ENCODE measurements at places on chromosomes 5 and 9.

DNA sequence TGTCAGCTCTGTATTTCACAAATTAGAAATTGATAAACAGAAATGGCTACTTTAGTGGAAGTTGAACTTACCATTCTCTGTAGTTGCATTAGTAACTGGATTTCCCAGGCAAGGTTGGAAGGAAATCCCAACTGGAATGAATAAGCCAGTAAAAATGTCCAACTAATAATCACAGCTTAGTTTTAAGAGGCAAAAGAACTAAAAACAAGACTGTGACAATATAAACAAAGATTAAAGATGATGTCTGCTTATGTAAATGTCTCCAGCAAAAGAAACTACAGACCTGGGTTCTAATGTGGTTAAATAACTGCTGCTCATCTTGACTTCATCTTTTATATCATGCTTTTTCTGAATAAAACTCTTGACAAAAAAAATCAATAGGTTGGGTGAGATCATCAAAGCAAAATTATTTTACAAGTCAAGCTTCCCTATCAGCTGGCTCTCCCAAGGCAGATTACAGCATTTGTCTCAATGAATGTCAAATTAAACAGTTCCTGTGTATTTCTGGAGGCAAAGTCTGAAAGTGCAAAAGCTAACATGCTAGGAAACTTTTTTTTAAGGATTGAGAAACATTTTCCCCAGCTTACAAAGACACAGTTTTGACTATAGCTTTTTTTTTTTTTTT, 62.3 kb upstream of the HMHB1 start:
- no peak for DNase-seq

GRCh38 chr5:78956901-78957300, 28.2 kb downstream of the ARSB start:
- no peak for DNase-seq

GRCh38 chr5:107670932-107671741, at the start of gene EFNA5:
Gene EFNA5, minus strand, starts transcription at chr5:107670937.
- DNase-seq = no peak

- DNase-seq = no peak
Observed at GRCh38 chr9:73183917-73184861, 32.5 kb downstream of the ANXA1 start.

GRCh38 chr9:86141843-86142242, 42.5 kb upstream of the GOLM1 start:
- DNase-seq = no peak

GRCh38 chr9:127489471-127490115, 38.3 kb downstream of the LRSAM1 start:
- DNase-seq = no peak

GRCh38 chr9:99803694-99804093, 18.0 kb upstream of the NR4A3 start:
- no peak for DNase-seq

GRCh38 chr9:114532561-114533237, 27.4 kb upstream of the WHRN start:
- DNase-seq = no peak

DNA sequence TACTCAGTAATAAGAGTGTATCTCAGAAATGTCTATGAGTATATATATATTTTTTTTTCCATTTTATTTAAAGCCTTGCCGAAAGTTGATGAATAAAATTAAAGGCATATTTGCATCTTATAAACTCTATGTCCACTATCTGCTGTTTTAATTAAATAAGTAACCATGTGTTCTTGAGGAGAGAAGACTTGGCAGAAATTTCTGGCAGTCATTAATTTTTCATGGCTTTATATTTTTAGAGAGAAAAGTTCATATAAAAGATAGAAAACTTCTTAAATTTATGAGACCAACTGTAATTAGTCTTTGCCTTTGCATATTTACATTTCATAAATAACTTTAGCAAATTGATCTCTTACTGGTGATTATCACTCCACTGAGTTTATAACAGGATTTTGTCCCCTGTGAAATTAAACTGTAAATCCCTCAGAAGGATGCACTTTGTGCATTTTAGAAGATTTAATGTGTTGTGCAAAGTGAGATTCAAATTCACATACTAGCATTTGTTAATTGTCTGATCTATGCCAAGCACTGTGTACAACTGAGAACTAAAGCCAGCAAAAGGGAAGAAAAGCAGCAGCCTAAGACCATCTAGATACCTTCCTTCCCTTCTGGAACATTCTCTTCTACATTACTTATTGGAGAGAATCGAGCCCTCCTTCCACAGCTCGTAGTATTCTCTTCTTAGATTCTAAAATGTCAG, 108.7 kb downstream of the SNCAIP start:
- DNase-seq = no peak

- no peak for DNase-seq
Observed at GRCh38 chr5:166276006-166276405, 2015.4 kb upstream of the WWC1 start.
